Adipose tissue (tissue), 3 donors: ENCODE measurements at places on chromosomes 5 and 9. TPM values are rescaled to one million over a fixed set of nuclear protein-coding genes. Genes with fewer than 3 reads are reported as not detected.

Gene SPATA31E1
- not detected for polyA plus RNA-seq

Gene HACD4
- 2.4 TPM for polyA plus RNA-seq

Gene SPINK6
- not detected for polyA plus RNA-seq

Gene C9orf50
- polyA plus RNA-seq, result not detected

Gene SMAD5
- 18.6 TPM for polyA plus RNA-seq

Gene GGTA1
- polyA plus RNA-seq, result 3.7 TPM

Gene LRRC19
- polyA plus RNA-seq, result not detected

Gene BTNL9
- 467 TPM for polyA plus RNA-seq

Gene IL7R
- polyA plus RNA-seq, result 2.8 TPM

Gene SOWAHA
- polyA plus RNA-seq, result 0.74 TPM

Gene OR1J2
- not detected for polyA plus RNA-seq

Gene FOXD4
- polyA plus RNA-seq, result 0.21 TPM
